ENCODE measurements at places on chromosomes 2 and 18.

DNA sequence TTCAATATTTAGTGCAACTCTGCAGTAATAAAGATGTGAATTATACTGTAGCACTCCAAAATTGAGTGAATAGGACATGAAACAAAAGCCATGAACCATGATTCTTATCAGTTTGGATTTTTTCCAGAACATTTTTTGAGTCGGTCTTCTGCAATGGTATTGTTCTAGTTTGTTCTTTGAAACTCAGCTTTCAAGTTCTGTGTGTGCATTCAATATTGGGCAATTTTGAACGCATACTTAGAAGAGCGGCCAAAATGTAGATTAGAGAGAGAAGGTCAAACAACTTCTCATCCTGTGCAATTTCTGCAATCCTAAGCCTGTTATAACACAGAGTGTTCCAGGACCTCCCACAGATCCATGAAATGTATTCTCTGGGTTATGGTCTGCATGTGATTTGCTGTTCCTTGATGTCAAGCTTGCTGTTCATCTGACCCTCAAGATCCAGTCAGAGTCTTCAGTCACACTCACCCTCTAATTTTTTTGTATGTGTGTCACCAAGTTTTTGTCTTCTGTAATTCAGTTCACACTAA lies 48.3 kb downstream of the TSPYL6 start:
- no peak for DNase-seq

DNA sequence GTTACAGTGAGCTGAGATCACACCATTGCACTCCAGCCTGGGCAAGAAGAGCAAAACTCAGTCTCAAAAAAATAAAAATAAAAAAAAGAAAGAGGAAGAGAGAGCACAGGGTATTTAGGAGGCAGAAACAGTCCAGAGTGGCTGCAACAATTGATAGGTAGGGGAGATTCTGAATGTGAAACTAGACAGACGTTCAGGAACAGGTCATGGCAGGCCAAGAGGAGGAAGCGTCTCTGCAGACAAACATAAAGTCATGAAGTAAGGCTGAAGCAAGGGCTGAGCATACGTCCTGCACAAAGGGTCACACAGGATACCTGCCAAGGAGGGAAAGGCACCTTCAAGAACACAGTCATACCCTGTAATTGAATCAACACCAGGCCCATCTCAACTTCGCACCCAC lies 64.1 kb upstream of the ZNF532 start:
- no peak for DNase-seq

- DNase-seq: no peak
Measured at GRCh38 chr2:207502577-207503198, 27.1 kb upstream of the CREB1 start.

GRCh38 chr2:40412456-40412855 lies 39.4 kb downstream of the SLC8A1 start:
- DNase-seq: no peak

- no peak for DNase-seq
Measured at GRCh38 chr18:1018181-1018681, 113.6 kb downstream of the ADCYAP1 start.

DNA sequence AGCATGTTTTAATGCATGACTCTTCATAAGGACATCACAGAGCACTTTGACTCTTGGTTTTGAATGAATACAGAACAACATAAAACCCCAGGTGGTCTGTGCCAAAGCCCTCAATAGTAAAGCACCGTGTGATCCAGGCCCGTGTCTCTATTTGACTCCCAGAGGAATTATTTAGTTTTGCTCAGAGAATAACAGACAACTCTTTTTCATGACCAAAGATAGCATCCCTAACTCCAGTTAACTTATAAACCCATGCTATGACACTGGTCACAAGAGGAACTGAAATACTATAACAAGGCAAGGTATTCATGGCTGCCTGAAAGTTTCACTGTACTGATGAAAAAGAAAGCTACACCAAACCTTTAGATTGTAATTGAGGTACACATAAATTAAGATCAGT lies 128.4 kb downstream of the IKZF2 start:
- DNase-seq: no peak

- no peak for DNase-seq
Measured at GRCh38 chr2:60509066-60509465, 44.4 kb downstream of the BCL11A start.

- DNase-seq: no peak
Measured at GRCh38 chr2:135163306-135163705, 111.2 kb downstream of the RAB3GAP1 start.

GRCh38 chr2:105256431-105257047 lies 15.0 kb downstream of the GPR45 start:
- DNase-seq: no peak

GRCh38 chr2:23503682-23504081 lies 118.7 kb downstream of the KLHL29 start:
- no peak for DNase-seq

- no peak for DNase-seq
Measured at GRCh38 chr2:109339519-109339966, 210.5 kb downstream of the SH3RF3 start.

DNA sequence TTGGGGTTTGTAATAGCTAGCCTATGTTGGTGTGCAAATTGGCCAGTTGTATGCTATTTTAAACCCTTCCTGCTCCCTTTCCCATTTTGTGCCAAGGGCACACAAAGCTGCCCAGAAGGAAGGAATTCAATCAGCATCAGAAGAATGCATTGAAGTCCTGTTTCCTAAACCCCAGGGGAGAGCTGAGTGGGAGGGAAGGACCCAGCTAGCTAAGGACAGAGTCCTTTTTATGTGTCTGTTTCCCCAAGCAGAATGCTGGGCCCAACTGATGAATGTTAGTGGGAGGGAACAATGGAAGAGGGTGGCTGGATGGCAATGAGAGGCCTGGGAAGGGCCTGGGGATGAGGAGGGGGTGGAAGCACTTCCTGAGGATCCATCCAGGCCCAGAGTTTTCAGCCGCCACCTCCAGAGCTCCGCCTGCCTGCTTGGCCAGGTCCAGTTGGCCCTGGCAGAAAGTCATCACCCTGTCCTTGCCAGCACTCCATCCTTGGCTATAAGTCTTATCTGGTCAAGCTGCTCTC lies 32.7 kb downstream of the MEX3C start:
- DNase-seq: no peak

DNA sequence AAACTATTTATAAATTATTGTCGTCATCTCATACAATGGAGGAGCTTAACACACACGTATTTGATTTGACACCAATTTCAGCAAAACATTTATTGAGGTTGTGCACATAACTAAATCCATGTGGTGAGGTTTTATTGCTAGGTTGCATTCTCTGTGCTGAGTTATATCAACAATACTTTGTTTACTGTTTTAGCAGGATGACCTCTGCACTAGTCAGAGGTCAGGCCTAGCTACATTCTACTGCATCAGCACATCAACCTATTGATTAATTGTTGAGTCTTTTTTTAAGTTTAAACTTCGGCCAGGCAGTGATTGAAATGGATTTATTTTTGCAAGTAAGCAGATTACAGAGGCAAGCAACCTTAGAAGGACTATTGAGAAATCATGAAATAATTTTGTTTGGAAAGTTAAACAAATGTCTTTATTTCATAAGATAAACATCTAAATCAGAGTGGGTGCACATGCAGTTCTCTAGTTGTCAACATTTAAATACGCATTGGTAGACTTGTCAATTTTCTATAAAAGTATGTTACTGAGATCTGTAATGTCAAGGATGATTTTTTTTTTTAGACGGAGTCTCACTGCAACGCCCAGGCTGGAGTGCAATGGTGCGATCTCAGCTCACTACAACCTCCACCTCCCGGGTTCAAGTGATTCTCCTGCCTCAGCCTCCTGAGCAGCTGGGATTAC lies 75.2 kb upstream of the CD28 start:
- DNase-seq: no peak

DNA sequence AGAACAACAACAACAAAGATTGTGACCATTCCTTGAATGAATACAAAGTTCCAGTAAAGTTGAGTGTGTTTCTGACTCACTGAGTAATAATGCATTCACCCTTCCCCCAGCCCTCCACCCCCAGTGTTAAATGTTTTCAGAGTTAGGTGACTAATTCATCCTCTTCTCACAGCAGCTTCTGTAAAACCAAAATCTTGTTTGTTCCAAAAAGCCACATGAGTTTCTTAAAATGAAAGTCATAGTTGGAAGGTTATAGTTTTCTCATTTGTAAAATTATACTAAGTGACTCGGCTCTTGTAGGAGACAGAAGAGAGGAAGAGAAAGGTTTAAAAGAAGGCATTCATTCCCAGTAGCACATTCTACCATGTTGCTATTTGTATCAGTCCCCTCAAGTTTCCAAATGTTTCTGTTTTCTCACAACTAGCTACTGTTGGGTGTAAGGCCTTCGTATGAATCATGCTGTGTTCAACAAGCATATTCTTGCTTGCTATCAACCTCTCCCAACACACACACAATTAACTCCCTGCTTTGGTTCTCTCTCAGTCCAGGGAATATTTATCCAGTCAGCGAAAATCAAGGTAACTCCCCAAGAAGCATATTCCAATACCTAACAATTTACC lies 75.3 kb downstream of the MBD2 start:
- DNase-seq: no peak

GRCh38 chr2:65514555-65515195 lies 82.3 kb upstream of the SPRED2 start:
- DNase-seq: no peak

DNA sequence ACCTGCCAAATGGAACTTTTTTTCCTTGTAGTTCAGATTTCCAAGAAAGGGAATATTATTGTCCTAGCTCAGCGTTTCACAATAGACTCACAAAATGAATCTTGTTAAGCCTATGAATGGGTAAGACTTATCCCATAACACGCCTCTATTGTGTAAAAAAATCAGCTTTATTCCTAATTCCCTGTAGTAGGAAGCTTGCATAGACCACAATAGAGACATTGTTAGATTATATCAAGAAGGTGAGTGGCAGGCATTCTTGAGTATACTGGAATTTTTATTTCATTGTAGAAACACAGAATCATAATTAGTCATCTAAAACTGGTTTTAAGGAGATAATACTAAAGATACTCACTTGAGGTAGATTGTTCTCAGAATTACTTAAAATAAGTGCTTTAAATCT lies 46.5 kb upstream of the SLC30A6 start:
- DNase-seq: no peak

- DNase-seq: no peak
Measured at GRCh38 chr18:34709104-34709503, 994 bp upstream of the DTNA start.

Data from activated gamma-delta T cell (primary cell).